GOT3 (cell line): ENCODE measurements at places on chromosomes 4 and X.

GRCh38 chrX:2765549-2765830, 13.7 kb downstream of the XG start:
- DNase-seq, result no peak

DNA sequence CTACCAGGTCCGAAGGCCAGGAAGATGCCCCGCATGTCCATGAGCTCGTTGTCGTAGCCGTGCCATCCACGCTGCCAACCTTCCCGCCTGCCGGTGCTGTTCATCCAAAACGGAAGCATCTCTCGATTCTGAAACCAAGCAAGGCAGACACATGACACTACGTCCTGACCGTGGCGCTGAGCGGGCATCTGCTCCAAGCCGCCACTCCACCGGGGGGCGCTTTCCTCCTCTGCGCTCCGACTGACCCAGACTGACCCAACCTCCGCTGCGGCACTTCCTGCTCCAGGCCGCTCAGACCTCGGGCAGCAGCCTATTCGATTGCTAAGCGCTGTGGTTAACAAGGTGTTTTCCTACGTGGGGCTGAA, 120.5 kb downstream of the ENPP6 start:
- DNase-seq, result no peak

DNA sequence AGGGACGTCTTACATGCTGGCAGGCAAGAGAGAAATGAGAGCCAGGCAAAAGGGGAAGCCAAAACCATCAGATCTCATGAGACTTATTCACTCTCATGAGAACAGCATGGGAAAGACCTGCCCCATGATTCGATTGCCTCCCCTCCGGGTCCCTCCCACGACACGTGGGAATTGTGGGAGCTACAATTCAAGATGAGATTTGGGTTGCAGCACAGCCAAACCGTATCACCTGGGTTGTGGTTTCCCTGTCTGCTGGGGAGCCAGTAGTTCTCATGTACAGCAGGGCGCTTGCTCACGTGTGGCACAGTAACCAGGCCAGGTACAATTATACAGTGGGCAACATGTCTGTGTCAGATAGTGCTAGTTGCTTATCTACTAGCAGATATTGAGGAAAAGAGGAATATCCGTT, 11.1 kb upstream of the RS1 start:
- DNase-seq, result no peak

DNA sequence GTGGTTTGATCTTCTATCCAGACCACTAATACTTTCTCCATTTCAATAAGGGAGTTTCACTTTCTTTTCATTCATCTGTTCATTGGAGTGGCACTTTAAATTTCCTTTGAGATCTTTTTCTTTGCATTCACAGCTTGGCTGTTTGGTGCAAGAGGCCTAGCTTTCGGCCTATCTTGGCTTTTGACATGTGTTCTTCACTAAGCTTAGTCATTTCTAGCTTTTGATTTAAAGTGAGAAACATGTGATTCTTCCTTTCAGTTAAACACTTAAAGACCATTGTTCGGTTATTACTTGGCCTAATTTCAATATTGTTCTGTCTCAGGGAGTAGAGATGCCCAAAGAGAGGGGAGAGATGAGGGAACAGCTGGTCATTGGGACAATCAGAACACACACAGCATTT, 24.3 kb downstream of the CXCL13 start:
- DNase-seq, result no peak

DNA sequence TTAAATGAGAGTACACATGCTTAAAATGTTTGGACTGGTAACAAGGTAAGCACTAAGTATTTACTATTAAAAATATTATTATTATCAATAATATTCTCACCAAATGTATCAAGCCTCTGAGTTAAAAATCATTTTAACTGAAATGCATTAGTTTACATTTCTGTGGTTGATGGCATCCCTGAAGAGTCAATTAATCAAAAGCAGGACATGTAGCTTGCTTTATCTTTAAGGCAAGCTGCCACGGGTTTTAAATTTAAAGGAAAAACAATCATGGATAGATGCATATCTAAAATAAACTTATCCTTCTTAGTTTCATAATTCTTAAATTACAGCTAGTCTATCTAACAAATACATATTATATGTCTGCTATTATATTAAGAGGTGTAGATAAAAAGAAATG, 584.8 kb upstream of the INTU start:
- DNase-seq, result no peak

DNA sequence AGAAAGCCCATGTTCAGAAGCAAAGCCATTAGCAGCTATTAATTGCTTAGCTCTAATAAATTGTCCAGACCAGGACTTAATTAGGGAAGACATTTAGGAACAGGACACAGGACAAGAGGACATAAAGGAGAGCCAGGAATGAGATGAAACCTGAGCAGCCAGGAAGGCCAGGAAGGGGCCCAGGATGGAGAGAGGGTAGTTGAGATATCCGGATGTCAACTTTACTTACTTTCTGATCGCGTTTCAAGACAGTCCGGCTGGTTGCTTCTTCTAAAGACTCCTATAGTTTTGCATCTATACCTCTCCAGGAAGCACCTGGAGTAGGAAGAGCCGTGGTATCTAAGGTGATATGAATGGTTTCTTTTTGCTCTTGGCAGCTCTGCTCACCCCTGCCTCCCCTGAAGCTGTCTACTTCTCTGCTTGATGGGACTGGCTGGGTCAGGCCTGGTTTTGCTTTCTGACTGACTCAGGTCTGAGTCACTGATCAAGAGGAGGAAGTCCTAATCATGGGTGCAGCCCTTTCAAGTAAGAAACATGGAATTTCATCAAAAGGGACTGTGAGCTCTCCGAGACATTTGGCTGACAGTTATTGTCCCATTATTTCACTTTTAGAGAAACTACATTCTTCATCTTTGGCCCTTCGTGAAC, 733.3 kb downstream of the RPA4 start:
- DNase-seq, result no peak

DNA sequence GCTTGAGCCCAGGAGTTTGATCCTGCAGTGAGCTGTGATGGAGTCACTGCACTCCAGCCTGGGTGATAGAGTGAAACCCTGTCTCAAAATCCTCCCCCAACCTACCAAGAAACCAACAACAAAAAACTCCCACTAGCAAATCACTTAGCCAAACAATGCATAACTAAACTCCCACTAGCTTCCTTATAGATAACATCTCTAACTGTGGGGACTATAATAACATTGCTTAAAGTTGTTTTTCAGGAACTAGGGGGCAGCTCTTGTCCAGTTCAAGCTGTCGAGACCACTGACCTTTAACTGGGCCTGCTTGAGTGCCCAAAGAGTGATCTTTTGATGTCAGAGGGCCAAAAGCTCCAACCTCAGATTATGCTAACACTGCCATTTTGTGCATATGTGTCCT, 81.7 kb downstream of the FREM3 start:
- DNase-seq, result no peak

GRCh38 chr4:1449475-1449832, 43.2 kb upstream of the NKX1-1 start:
- DNase-seq, result no peak
